Activated CD4-positive, CD25-positive, alpha-beta regulatory T cell treated with anti-CD3 and anti-CD28 coated beads, Interleukin-2, amount 50 U/mL, for 16 hours (primary cell): ENCODE measurements at places on chromosomes 7 and 10.

DNA sequence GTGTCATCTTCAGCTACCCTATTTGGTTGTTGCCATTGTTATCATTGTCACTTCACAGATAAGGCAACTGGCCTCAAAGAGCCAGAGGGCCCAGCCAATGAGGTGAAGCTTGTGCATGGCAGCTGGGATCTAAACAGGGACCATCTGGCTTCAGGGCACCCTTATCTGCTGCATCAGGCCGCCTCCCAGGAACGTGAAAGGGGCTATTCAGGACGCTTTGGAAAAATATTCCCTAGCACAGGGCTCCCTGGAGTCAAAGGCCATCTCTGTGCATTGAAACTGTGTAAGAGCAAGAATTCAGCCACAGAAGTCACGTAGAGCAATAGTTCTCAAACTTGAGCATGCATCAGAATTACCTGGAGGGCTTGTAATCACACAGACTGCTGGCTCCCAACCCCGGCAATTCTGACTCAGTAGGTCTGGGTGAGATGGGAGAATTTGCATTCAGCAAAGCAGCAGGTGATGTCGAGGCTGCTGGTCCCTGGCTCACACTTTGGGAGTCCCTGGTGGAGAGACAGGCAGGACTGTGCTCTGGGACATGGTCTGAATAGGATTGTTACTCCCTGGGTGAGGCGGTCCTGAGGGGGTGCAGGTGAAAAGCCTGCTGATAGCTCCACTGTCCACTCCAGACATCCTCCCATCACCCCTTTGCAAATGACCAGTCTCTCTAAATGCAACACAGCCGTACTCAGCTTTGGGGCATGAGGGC, 21.5 kb upstream of the PLEKHA1 start:
- DNase-seq, result no peak

- DNase-seq, result no peak
Observed at GRCh38 chr7:152180587-152180986, 155.1 kb downstream of the GALNT11 start.

DNA sequence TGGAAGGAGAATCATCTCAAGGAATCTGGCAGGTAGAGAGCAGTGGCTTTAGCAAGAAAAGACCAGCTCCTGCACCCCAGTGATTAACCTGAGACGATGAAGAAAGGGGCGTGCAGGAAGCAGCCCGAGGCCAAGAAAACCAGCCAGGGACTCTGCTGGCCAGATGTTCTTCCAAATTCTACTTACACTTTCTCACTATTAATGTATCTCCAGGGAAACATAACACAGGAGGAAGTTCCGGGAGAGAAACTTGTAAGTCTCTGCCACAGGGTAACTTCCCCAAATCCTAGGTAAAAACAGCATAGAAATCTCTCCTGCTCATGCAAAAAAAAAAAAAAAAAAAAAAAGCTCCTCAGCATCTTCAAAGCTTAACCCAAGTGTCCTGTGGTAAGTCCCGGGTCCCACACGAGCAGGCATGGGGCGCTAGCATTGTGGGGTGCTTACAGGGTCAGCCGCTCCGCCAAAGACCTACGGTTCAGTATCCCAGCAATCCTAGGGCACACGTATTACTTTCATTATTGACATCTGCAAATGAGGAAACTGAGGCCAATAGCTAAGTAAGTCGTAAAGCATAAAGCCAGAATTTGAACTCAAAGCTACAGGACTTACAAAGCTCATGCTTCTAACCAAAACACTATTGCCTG, 97.2 kb upstream of the GNA12 start:
- DNase-seq, result no peak

- DNase-seq, result no peak
Observed at GRCh38 chr10:92688927-92689662, 660 bp upstream of the HHEX start.

DNA sequence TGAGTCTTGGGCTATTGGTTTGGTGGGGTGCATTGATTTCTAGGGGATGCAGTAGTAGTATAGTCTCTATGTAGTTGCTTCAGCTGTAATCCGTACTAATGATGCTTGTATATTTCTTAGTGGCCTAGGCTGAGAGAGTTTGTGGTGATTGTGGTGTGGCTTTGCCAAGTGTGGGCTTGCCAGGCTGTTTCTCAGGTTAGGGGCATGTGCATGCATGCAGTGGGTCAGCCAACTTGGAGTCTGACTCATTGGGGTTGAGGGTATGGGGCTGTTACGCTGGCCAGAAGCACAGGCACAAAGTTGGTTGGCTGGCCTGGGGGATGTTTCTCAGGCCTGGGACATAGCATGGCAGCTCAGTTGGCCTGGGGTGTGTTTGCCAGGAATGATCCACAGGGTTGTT, 25.7 kb upstream of the PLA2G12B start:
- no peak for DNase-seq
